ENCODE measurements at places on chromosomes 6 and 20.
A peak's percentile ranks its signal among the peaks of the same experiment; 100 is the strongest.

DNA sequence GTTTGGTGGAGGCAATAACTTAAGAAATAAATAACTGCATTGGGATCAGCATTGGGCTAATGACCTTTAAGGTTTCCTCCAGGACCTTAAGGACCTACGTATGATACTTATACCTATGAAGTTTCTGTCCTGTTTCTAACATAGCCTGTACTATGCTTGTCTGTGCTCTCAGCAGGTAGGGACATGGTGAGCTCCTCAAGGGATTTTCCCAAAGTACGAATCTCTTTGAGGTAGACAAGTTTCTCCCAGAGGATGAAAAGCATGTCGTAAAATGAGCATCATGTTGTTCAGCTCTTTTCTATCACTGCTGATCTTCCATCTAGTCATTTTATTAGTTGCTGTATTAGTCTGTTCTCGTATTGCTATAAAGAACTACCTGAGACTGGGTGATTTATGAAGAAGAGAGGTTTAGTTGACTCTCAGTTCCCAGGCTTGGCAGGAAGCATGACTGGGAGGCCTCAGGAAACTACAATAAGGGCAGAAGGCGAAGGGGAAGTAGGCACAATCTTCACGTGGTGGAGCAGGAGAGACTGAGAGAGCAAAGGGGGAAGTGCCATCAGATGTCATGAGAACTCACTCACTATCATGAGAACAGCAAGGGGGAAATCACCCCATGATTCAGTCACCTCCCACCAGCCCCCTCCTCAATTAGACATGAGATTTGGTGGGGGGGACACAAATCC lies 77.8 kb upstream of the TGM3 start:
- H3K36me3 ChIP-seq: no peaks in the 10 kb centered on the region
- H3K4me3 ChIP-seq: no peak overlapping the region
- H3K27me3 ChIP-seq: no peaks in the 10 kb centered on the region
- peaks cover 3% of the 10 kb centered on the region for H3K4me1 ChIP-seq
- DNase-seq: no peak

DNA sequence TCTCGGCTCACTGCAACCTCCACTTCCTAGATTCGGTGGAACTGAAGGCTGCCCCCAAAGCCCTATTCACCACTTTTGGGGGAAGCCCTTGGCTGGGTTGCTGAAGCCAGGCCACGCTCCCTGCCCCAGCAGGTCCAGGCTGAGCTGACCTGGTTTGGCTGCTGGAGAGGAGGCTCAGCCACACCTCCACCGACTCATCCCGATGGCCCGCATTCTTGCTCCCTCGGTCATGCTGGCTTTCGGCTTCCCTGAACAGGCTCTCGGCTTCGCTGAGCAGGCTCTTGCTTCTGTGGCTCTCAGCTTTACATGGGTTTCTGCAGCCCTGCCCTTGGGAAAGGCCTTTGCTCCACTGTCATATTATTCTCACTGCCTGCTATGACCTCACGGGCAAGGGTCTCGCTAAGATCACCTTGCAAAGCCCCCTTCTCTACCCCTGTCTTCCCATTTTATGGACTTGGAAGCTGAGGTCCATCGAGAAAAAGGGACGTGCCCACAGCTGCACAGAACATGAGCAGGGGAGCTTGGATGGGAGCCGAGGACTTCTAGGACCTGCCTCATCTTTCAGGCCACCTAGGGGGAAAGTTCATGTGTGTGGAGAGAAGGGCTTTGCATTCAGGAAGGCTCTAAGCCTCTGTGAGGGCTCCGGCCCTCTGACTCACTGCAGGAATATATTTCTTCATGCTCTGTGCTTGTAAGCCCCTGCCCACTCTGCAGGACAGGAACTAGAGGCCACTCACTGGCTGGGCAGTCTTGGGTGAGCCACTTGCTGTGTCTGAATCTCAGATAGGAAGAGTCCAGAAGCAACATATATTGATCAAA lies 15.6 kb downstream of the ARHGAP40 start:
- H3K4me3 ChIP-seq: no peak overlapping the region
- no peak overlapping the region for H3K27ac ChIP-seq
- H3K27me3 ChIP-seq: peaks cover 16% of the 10 kb centered on the region
- no peaks in the 10 kb centered on the region for H3K4me1 ChIP-seq
- H3K36me3 ChIP-seq: no peaks in the 10 kb centered on the region

- H3K27ac ChIP-seq: no peak overlapping the region
- peaks cover 6% of the 10 kb centered on the region for H3K27me3 ChIP-seq
- H3K4me1 ChIP-seq: peaks cover 22% of the 10 kb centered on the region
- no peak for DNase-seq
- no peaks in the 10 kb centered on the region for H3K36me3 ChIP-seq
- H3K4me3 ChIP-seq: peak overlapping the region; percentile 24
Observed at GRCh38 chr6:157240960-157241311, 82.4 kb downstream of the TMEM242 start.

- no peaks in the 10 kb centered on the region for H3K4me1 ChIP-seq
- DNase-seq: no peak
- no peaks in the 10 kb centered on the region for H3K36me3 ChIP-seq
- no peak overlapping the region for H3K4me3 ChIP-seq
- no peak overlapping the region for H3K27ac ChIP-seq
Observed at GRCh38 chr6:39755231-39755630, 30.0 kb upstream of the KIF6 start.

DNA sequence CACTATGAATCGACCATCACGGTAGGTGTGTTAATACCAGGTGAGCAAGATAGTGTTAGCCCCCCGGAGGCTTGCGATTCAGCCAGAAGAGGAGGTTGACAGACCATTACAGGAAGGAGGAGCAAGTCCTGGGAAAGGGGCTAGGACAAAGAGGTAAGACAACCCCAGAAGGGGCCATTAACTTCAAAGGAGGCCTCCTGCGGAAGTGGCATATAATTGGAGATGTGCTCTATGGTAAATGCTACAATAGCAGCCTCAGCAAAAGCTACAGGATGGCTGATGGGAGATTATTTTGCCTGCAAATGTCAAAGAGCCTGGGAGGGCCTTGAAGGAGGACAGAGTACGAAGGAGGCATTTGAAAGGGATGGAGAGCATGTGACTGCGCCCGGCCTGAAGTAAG lies 108.6 kb upstream of the CITED2 start:
- no peak overlapping the region for H3K27ac ChIP-seq
- H3K4me1 ChIP-seq: no peaks in the 10 kb centered on the region
- DNase-seq: no peak
- H3K36me3 ChIP-seq: no peaks in the 10 kb centered on the region
- no peak overlapping the region for H3K4me3 ChIP-seq

GRCh38 chr6:70124882-70125545 lies 177.9 kb downstream of the COL9A1 start:
- H3K4me3 ChIP-seq: no peak overlapping the region
- no peak for DNase-seq
- no peaks in the 10 kb centered on the region for H3K36me3 ChIP-seq
- H3K4me1 ChIP-seq: no peaks in the 10 kb centered on the region

- no peak for DNase-seq
- H3K4me1 ChIP-seq: no peaks in the 10 kb centered on the region
- no peak overlapping the region for H3K4me3 ChIP-seq
Observed at GRCh38 chr20:38700141-38700540, 24.1 kb upstream of the SLC32A1 start.

DNA sequence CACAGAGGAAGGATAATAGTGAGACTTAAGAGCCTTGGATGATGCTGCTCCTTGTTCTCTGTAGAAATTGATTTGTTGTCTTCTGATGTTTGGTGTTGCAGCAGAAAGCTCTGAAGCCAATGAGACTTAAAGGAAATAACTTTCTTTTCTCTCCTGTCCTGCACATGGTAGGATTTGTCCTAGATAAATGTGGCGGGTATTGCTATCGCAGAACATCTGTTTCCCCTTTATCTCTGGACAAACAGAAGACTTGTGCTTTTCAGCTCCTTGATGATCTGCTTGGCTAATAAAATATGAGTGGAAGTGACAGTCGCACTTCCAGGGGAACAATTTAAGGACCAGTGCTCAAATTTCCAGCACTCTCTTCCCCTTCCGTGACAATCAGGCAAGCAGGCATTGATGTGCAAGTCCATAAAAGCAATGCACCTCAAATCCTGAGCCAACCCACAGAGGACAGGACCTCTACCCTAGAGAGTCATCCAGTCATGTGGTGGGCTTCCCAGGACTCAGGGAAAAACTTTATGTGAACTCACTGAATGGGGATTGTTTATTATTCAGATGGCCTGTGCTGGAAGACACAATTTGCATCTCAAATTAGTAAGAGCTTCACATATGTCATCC lies 9.9 kb upstream of the NCR2 start:
- no peaks in the 10 kb centered on the region for H3K27me3 ChIP-seq
- no peak for DNase-seq
- no peak overlapping the region for H3K4me3 ChIP-seq
- H3K36me3 ChIP-seq: no peaks in the 10 kb centered on the region
- no peak overlapping the region for H3K27ac ChIP-seq

DNA sequence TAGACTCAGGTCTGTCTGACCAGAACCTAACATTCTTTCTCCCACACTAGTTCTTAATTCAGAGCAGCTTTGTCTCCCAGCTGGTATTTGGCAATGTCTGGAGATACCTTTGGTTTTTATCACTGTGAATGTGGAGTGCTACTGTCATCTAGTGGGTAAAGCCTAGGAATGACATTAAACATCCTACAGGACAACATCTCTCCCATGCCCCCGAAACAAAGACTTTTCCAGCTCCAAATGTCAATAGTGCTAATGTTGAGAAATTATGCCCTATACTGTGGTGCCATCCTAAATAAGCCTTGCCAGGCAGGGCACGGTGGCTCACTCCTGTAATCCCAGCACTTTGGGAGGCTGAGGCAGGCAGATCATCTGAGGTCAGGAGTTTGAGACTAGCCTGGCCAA lies 4.2 kb upstream of the TTPAL start:
- H3K4me3 ChIP-seq: no peak overlapping the region
- H3K27ac ChIP-seq: no peak overlapping the region
- H3K36me3 ChIP-seq: no peaks in the 10 kb centered on the region
- DNase-seq: no peak
- H3K27me3 ChIP-seq: no peaks in the 10 kb centered on the region

- no peaks in the 10 kb centered on the region for H3K27me3 ChIP-seq
- peaks cover 23% of the 10 kb centered on the region for H3K4me1 ChIP-seq
- H3K27ac ChIP-seq: no peak overlapping the region
Observed at GRCh38 chr6:31858707-31859106, 3.9 kb downstream of the NEU1 start.

DNA sequence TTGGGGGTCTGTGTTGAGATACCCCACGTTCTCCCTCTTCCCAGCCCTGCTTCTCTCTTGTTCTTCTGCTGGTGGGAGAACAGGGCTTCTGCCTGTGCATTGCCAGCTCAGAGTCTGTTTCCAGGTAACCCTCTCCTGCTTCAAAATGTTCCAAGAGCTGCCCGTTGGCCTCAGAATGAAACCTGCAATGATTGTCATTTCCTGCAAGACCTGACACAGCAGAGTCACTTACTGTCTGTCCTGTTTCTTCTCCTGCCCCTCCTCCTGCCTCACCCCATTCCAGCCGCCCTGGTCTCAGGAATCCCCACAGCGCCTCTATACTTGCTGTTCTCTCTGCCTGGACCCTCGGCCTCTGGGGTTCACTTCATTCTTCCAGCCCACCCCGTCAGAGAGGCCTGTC lies 81.4 kb upstream of the ARID1B start:
- H3K27ac ChIP-seq: no peak overlapping the region
- H3K4me1 ChIP-seq: no peaks in the 10 kb centered on the region
- H3K36me3 ChIP-seq: no peaks in the 10 kb centered on the region
- H3K4me3 ChIP-seq: no peak overlapping the region

GRCh38 chr6:34246249-34246562 lies 2.6 kb downstream of the SMIM29 start:
- no peaks in the 10 kb centered on the region for H3K27me3 ChIP-seq
- no peak overlapping the region for H3K4me3 ChIP-seq
- DNase-seq: no peak
- H3K27ac ChIP-seq: peak overlapping the region; percentile 46
- H3K4me1 ChIP-seq: peaks cover 68% of the 10 kb centered on the region

DNA sequence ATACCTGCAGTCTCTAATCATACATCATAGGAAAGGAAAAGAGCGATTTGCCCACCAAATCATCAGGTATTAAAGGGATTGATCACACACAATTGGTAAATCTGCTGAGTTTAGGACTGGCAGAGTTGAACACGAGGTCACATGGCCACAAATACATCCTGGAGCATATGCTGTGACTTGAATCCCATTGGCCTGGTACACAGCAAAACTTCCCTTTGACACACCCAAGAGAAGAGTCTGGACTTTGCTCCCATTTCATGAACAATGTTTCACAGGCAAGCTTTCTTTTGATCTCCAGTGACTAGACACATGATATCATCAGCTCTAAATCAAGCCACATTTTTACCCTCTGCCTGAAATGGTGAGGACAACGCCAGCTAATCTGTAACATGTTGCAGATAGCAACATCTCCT lies 117.9 kb downstream of the ISM1 start:
- H3K27me3 ChIP-seq: no peaks in the 10 kb centered on the region
- H3K36me3 ChIP-seq: no peaks in the 10 kb centered on the region
- no peak for DNase-seq
- no peak overlapping the region for H3K4me3 ChIP-seq

DNA sequence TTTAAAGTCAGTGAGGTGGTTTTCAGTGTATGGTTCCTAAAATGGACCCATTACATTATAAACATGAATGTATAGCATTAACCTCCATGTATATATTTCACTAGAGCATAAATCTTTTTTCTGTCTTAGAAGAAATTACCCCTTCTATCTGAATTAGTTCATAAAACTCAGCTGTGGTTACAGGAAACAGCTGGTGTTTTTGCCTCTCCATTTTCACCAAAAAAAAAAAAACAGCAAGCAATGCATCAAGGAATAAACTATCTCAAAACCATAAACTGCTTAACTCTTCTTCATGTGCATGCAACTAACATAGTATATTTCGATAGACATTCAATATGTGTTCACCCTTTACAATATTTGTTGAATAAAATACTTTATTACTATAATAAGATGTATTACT lies 40.2 kb downstream of the MOXD1 start:
- H3K4me3 ChIP-seq: no peak overlapping the region
- no peaks in the 10 kb centered on the region for H3K36me3 ChIP-seq
- H3K27me3 ChIP-seq: no peaks in the 10 kb centered on the region
- H3K27ac ChIP-seq: no peak overlapping the region
- no peak for DNase-seq

DNA sequence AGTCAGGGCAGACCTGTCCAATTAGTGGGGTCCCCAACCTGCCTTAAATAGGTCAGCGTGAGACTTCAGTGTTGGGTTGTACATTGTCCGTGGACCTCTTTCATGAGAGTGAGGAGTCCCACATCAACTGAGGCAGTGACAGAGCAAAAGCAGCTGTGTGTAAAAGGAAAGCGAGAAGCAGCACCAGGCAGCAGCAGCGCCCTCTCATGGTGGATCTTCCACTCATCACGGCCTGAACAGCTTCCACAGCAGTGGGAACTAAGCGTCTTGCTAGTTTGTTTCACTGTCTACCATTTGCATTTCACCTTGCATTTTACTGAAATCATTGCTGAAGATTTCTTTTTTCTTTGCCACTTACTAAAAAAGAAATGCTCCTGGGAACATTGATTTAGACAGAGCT lies 333.8 kb downstream of the PKHD1 start:
- DNase-seq: no peak
- no peak overlapping the region for H3K4me3 ChIP-seq
- H3K27ac ChIP-seq: no peak overlapping the region
- H3K4me1 ChIP-seq: no peaks in the 10 kb centered on the region
- no peaks in the 10 kb centered on the region for H3K27me3 ChIP-seq

GRCh38 chr20:57161478-57162361 lies 104.7 kb downstream of the BMP7 start:
- no peak overlapping the region for H3K4me3 ChIP-seq
- H3K27me3 ChIP-seq: no peaks in the 10 kb centered on the region
- no peak for DNase-seq
- H3K4me1 ChIP-seq: no peaks in the 10 kb centered on the region
- H3K27ac ChIP-seq: no peak overlapping the region
